ENCODE measurements at places on chromosomes 11 and 22.

DNA sequence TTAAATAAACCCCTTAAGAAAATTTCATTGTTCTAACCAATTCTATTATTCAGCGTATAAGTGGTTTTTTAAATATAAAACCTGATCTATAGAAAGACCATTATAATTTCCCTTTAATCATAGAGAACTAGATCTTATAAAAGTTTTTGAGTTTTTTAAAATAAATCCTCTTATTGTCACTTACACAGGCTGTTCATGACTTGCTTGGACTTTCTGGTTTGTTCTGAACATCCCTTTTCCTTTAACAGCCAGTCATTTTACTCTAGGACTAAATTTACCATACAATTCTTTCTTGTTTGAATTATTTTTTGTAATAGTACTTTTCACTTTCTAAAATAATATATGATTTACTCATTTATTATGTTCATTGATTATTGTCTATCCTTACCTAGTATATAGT is 4.7 kb downstream of the NXPE2 start:
- DNase-seq: no peak

- DNase-seq: no peak
These were observed 56.4 kb downstream of the FDX1 start for GRCh38 chr11:110486156-110486555.

GRCh38 chr22:39070186-39070585 is 6.9 kb upstream of the APOBEC3G start:
- no peak for DNase-seq

- no peak for DNase-seq
These were observed 16.1 kb upstream of the IFITM3 start for GRCh38 chr11:336659-337198.

GRCh38 chr11:44096360-44097185 is 1.1 kb downstream of the EXT2 start:
- DNase-seq: no peak

GRCh38 chr11:30522536-30523243 is 63.5 kb downstream of the MPPED2 start:
- DNase-seq: no peak

- no peak for DNase-seq
These were observed 23.2 kb downstream of the ELFN2 start for GRCh38 chr22:37404091-37404490.

GRCh38 chr11:19336331-19336730 is 95.6 kb upstream of the E2F8 start:
- DNase-seq: no peak

- DNase-seq: no peak
These were observed 14.9 kb upstream of the ADA2 start for GRCh38 chr22:17234144-17234623.

DNA sequence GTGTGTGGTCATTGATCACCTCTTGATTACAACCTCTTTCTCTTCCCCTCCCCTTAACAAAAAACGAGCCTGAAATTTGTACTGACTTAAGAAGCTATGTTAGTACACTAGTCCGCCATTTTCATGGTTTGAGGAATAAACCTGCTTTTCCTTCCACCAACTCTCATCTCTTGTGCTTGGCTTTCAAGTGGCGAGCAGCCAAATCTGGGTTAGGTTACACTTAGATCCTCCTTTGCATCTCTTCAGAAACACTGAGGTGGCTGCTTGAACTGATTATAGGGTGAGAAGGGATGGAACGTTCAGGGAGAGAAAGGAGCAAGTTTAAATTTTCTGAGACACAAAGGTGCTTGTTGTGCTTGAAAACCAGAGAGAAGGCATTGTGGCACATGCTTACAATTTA is 2171.4 kb downstream of the LRRC4C start:
- no peak for DNase-seq

GRCh38 chr11:16843294-16843693 is 104.8 kb downstream of the C11orf58 start:
- DNase-seq: no peak

GRCh38 chr22:50171965-50172421 is 1.5 kb downstream of the PANX2 start:
- no peak for DNase-seq

DNA sequence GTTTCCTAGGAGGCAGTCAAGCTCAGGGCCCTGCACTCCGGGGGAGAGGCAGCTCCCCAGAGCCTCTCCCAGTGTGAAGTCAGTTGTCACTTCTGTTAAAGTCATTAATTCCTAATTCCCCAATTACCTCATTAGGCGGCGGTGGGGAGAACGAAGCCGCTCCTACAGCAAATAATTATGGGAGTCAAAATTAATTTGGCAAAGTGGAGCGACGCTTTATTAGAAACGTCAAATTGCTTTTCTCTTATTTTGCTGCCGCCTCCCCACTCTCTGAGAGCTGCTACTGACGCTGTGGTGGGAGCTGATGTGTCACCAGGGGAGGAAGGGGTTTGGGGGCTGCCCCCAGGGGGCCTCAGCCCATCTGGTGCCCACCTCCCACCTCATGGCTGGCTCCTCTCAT is 41.6 kb downstream of the SLC22A12 start:
- DNase-seq: no peak

All from GM18507 (cell line).